Common myeloid progenitor, CD34-positive (primary cell): ENCODE measurements at places on chromosomes 2 and 18.

- peak; percentile 72 for DNase-seq
Observed at GRCh38 chr2:73979021-73979420, 5.7 kb upstream of the TET3 start.

DNA sequence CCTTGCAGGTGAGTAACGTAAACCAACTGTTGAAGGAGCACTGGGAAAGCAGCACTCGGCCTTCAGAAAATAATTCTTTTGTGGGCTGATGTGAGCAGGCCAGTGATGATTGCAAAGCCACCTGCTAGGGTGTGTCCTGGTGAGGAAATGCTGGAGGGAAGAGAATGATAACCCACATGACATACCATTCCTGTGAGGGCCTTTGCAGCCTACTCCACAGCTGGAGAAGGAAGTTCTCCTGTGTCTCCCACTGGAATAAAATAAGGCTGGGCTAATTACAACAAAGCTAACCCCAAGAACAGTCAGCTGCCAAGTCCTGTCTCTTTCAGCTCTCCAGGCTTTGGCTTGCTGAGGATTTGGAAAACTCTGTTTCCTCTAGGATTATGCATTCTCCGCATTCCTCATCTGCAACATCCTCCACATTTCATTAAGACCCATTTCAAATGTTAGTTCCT is 16.7 kb upstream of the DSG1 start:
- no peak for DNase-seq

DNA sequence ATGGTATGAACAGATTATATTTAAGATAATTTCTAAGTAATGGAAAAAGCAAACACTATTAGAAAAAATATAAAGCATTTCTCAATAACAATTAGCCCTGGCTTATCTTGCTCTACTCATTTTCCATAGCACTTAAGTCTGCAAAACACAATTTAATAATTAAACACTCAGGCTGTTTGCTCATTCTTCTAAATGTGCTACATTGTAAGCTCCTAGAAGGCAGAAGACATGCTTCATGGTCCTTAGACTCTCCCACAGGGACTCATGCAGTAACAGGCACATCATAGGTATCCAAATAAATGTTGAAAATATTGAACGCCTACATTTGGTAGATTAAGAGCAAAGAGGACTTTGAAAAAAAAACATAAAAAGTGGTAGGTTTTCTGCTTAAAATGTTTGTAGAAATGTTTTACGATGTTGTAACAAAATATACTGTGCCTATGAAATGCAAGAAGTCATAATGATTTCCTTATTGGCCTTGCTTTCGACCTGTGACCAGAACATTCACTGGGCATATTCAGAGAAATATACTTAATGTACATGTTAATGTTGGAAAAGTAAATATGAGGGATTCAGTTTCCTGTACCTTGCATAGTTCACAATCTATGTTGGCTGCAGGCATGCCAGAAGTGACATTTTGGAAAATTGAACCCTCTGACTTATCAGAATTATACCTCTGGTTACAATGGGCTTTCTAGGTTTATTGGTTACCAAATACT is 27.2 kb downstream of the G6PC2 start:
- no peak for DNase-seq

- no peak for DNase-seq
Observed at GRCh38 chr2:9311488-9311887, 104.9 kb downstream of the ASAP2 start.

DNA sequence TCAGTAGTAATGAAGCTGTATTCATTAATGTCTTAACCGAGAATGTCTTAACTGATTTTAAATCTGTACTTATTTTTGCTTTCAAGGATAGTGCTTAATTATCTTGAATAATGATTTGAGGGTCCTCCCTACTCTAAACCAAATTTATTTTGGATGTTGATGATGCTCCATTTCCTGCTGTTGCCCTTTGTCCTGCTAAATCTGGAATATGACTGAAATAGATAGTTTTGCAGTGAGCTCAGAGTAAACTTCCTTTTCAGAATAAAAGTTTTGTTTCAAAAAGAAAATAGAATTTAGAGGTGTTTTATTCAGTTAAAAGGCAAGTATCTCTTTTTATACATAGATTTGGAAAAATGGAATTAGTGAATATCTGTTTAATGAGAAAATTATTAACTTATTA is 8.1 kb downstream of the NBEAL1 start:
- DNase-seq = no peak

GRCh38 chr2:162424816-162425215 is 80.9 kb downstream of the GCA start:
- no peak for DNase-seq

- no peak for DNase-seq
Observed at GRCh38 chr18:26479065-26479680, 69.2 kb downstream of the KCTD1 start.

GRCh38 chr2:164891460-164891859 is 49.8 kb upstream of the COBLL1 start:
- no peak for DNase-seq

- no peak for DNase-seq
Observed at GRCh38 chr2:42977270-42978174, 185.1 kb upstream of the HAAO start.

DNA sequence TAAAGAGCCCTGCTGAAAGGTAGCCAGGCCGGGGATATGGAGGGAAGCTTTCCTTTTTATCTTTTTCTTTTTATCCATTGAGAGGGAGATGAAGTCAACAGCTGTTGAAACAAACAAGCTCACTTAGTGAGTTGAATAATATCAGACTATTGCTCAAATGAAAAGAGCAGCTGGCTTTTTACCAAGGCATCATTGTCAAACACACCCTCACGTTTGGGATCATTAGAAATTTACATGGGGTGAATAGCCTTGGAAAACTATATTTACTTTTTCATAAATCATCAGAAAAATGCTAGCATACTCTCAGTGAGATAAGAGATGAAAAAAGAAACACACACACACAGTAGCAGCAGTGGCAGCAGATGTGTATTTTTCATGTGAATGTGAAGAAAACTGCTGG is 71.5 kb upstream of the HNMT start:
- no peak for DNase-seq

DNA sequence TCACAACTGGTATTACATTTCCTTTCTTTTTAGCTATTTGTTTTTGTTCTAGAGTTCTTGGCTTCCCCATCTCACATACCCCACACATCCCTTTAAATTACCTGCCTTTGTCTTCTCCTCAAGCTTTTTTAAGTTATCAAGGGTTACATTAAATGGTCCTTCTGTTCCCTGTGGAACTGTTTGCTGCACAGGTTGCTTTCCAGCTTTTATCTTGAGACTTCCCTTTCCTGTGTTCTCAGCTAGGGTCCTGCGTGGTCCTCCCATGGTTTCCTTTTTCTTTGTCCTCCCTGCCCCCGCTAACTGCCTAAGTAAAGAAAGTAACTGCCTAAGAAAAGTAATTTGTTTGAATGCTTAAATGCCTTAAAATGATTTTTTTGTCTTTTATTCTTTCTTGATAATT is 66.8 kb downstream of the EPB41L5 start:
- DNase-seq = no peak

DNA sequence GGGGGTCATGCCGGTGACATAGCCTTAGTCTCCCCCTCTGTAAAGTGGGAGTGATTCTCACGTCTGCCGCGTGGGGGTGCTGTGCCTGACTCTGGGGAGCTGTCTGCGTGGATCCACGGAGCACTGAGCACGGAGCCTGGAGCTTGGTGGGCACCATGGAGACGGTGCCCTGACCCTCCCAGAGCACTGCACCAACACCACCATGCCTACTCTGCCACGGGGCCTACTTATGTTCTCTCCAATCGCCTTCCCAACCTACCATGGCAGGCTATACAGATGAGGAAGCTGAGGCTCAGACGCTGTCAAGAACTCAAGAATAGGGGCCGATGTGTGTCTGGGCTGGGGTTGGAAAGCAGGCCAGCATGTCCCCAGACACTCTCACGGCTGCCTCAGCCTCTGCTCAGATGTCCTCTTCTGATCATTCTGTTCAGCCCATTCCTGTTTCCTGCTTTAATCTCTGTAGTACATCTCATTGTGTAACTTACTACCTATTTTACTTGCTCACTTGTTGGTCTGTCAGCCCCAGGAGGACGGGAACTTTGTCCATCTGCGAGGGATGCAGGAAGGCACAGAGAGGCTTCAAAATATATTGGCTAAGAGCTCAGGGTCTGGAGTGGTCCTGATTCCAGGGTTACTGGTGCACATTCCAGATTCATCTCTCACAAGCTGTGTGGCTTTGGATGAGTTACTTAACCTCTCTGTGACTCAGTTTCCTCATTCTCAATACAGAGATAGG is 168.1 kb upstream of the HS6ST1 start:
- no peak for DNase-seq

DNA sequence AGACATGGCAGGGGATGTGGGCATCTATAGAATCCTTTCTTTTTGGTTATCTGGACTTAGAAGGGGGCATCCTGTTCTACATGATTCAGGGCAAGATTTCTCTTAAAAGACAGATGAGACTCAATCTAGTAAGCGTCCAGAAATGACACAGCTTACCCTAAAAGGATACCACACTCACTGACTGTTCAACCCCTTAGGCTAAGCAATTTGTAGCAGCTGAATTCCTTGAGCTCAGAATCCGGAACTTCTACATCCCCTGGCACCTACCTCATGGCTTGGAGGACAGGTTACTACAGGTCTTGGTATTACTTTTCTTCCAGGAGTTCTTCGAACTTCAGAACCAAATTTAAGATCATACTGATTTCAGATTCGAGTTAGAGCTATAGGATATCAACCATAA is 138.4 kb downstream of the LAMA3 start:
- no peak for DNase-seq

DNA sequence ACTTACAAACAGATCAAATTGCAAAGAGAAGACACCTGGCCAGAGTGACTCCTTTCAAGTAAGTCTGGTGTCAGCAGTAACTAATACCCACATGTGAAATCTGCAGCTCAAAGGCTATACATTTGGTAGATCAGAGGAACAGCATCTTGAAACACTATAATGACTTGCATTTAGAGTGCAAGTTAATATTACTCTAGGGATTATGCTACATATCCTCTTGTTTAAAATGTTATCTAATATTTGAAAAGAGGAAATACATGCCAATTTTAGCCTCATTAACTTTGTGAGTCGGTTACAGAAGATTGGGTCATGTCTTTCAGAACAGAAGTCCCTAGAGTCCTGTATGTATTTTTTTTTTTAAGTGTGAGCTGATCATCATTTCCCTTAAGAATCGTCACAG is 15.2 kb downstream of the LANCL1 start:
- DNase-seq = no peak

DNA sequence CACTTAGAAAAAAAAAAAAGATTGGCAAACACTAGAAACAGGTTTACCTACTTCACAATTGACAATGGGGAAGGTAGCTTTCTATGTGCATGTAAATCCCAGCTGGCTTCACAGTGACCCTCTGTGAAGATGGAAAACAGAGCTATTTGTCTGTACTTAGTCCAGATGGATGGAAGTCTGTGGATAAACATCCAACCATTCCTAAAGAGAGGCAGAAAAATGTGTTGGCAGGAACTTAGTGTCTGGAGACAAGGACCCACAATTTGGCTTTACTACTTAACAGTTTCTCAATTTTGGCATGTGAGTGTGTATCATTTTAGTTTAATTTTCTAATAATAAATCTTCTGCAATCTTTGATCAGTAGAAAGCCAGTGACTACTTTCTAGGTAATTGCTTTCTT is 154.4 kb downstream of the RAD51AP2 start:
- DNase-seq = no peak

DNA sequence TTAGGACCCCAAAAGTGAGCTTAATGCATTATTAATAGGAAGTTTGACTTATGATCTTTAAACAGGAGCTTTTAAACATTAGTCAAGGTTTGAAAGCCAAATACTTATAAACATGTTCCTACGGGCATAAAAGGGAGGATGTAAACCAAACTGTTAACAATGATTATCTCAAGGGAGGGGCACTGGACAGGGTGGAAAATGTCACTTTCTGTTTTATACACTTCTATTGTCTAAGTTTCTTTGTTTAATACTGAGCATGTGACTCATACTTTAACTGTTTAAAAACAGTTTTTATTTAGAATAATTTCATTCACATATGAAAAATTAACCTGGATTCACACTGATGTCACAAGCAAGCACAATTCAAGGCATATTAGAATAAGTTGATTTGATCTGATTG is 18.3 kb upstream of the ITGA6 start:
- DNase-seq = no peak

DNA sequence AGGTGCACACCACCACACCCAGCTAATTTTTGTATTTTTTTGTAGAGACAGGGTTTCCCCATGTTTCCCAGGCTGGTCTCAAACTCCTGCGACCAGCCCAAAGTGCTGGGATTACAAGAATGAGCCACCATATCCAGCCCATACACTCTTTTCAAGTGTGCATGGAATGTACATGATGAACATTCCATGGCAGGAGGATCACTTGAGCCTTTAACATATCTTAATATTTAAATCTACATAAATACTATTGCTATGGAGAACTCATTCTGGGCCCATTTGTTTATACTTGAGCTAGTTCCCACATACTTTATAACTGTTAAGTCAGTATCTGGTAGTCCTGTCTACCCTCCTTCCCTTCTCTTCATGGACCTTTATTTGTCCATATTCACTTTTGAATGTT is 48.4 kb downstream of the RPE start:
- no peak for DNase-seq

GRCh38 chr18:71827301-71827700 is 716.8 kb downstream of the CBLN2 start:
- no peak for DNase-seq

DNA sequence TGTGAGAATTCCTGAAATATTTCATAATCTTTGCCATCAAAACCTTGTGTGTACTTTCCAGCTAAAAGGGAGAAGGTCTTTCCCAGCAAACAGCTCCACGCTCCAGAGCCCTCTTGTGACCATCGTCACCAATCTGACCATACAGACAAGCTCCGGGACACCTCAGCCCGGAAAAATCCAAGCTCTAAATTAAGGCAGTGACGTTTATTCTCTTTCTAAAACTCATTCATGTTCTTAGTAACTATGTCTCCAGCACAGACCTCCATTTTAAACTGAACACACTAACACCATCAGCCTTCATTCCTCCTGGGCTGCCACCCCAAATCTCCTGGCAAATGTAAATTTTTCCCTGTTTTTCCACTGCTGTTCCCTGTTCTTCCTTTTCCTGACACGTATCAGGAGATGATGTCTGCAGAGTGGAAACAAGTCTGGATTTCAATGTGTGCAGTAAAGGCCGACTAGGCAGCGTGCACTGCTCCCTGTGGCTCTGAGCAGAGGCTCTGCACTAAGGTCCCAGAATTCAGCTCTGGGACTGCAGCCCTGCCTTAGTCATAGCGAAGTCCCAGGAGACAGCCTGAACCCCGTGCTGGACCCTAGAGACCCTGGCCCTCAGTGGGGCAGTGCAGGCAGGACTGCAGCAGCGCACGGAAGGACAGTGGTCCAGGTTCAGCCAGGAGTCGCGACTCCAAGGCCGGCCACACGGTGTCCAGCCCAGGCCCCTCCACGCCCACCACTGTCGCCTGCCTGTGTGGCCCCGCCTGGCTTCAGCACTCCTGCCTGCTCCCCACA is 452.5 kb upstream of the SALL3 start:
- no peak for DNase-seq

GRCh38 chr2:239727776-239728600 is 297.2 kb downstream of the NDUFA10 start:
- DNase-seq = no peak

DNA sequence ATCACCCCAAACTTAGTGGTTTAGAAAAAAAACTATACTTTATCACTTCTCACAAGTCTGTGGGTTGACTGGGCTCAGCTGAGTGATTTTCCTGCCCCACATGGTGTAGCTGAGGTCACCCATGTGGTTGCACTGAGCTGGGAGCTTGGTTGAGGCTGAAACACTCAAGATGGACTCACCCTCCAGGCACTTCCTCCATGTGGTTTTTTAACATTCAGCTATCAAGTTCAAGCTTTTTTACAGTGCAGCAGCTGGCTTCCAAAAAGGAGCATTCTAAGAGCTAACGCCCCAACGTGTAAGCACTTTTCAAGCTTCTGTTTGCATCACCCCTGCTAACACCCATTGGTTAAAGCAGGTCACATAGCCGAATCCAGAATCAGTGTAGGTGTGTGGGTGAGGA is 105.9 kb upstream of the CREB1 start:
- peak; percentile 25 for DNase-seq
